Osteoblast (primary cell): ENCODE measurements at places on chromosomes 3 and 15. TPM values are rescaled to one million over a fixed set of nuclear protein-coding genes. Genes with fewer than 3 reads are reported as not detected.

DNA sequence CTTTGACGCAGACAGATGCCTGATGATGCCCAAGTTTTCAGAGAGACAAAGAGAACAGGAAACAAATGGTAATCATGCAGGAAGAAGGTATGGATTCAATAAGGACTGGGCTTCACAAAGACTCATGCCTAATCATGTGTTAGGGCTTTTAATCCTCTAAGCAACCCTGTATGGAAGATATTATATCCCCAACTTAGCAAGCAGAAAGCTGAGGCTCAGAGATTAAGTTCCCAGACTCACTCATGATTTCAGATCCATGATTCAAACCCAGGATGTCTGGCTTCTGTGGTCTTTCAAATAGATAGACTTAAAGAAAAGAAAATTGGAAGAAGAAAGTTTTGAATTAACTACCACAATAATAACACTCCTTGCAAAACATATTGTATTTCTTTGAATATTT is 4.1 kb upstream of the CLASP2 start:
- no peak for DNase-seq

GRCh38 chr3:157692468-157692867 is 189.3 kb upstream of the VEPH1 start:
- no peak for DNase-seq

DNA sequence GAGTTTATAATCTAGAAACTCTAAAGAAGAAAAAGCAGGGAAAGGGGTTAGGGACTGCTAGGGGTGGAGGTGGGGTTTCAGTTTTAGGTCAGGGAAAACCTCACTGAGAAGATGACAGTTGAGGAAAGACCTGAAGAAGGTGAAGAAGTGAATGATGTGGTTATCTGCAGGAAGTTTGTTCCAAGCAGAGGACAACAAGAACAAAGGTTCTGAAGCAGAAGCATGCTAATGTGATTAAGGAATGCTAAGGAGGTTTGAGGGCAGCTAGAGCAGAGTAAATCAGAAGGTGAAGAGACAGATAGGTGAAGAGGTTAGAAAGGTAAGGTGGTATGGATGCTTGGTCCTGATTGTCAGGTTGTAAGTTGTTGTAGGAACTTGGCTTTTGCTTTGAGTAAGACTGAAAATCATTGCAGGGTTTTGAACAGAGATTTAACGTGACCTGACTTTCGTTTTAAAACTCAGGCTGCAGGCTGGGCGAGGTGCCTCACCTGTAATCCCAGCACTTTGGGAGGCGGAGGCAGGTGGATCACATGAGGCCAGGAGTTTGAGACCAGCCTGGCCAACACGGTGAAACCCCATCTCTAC is 8.6 kb downstream of the OXSR1 start:
- DNase-seq, result no peak

GRCh38 chr15:96893159-96893906 is 562.8 kb downstream of the NR2F2 start:
- no peak for DNase-seq

Gene TSPAN3
- 203 and 235 TPM in 2 replicates for total RNA-seq

Gene HRG
- not detected in 2 replicates for total RNA-seq

Gene PLA2G4D
- not detected in 2 replicates for total RNA-seq

Gene CYP8B1
- not detected in 2 replicates for total RNA-seq
